ENCODE measurements at places on chromosomes 4 and X.
A peak's percentile ranks its signal among the peaks of the same experiment; 100 is the strongest.

DNA sequence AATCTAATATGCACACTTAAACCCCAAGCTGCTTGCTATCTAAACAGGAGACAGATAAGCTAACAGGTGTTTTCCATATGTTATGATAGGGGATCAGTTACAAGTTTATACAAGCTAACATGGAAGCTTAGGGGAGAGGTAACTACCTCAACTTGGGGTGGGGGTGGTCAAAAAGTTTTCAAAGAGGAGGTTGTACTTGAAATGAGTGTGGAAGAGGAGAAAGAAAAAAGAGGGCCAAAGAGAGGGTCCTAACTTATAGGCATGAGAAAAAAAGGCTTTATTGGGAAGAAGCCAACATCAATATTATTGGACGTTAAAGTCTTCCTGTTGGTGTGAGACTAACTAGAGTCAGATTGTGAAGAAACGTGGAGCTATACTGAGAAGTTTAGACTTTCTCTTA lies 205.9 kb downstream of the NDST4 start:
- no peak for DNase-seq

DNA sequence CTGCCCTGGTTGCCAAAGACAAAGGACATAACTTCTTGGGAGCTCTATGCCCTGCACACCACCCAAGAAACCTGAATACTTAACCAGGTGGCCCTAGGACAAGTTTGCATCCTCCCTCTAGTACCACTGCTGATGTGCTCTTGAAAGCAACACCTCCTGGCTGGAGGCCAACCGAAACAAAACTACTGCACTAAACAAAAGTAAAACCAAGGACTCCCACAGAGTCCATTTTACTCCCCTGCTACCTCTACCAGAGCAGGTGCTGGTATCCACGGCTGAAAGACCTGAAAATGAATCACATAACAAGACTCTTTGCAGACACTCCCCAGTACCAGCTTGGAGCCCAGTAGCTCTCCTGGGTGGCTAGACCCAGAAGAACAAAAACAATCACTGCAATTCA lies 941.8 kb downstream of the RAPGEF2 start:
- no peak for DNase-seq

DNA sequence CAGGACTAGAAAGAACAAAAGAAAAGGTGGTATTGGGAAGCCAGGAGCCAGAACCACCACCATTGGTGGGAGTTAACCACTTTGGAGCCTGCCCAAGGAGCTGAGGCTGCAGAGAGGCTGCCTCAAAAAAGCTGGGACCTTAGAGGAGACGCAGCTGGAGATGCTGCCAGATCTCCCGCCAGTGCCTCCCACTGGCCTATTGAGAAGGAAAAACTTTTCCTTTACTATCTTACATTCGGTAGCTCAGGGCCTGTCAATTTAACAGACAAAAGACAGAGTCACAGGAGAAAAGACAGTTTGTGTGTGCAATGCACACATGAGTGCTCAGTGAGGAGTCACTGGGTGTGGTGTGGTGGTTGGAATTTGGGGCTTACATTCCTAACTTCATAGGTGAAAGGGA lies 52.4 kb upstream of the HPSE start:
- no peak for DNase-seq

DNA sequence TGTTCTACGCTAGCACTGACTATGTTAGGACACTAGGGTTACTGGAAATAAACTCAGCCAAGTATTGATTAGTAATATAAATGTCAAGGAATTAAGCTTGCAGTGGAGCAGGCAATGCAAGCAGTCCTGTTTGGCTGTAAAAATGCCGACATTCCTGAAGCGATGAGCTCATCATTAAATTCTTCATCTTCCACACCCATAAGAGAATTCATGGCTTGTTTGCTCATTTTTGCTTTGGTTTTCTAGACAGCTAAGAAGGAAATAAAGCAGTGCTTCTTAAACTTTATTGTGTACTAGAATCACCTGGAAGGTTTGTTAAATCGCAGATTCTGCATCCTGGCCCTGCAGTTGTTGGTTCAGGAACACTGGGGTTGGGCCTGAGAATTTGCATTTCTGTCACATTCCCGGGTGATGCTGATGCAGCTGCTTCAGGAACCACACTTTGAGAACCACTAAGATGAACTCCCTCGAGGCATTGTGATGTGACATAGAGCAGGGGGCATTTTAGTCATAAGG lies 17.8 kb downstream of the ANXA3 start:
- peak; percentile 74 for DNase-seq

DNA sequence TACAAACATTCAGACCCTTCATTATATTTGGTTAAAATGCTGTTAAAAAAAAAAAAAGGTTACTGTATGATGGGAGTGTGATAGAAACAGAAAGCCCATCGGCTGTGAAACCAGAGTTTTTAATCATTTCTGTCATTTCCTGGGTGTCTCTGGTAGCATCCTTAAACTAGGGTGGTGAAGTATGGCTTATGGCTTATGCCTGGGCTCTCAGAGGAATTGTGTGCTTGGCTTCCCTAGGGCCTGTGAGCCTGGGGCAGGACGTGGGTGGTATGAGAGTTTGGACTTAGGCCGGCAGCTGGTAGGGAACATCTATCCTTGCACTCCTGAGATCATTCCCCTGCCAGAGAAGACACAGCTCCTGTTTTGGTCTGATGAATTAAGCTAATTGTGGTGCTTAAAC lies 52.2 kb downstream of the DCUN1D4 start:
- no peak for DNase-seq

- DNase-seq: no peak
Measured at GRCh38 chrX:675955-676295, 45.3 kb downstream of the SHOX start.

DNA sequence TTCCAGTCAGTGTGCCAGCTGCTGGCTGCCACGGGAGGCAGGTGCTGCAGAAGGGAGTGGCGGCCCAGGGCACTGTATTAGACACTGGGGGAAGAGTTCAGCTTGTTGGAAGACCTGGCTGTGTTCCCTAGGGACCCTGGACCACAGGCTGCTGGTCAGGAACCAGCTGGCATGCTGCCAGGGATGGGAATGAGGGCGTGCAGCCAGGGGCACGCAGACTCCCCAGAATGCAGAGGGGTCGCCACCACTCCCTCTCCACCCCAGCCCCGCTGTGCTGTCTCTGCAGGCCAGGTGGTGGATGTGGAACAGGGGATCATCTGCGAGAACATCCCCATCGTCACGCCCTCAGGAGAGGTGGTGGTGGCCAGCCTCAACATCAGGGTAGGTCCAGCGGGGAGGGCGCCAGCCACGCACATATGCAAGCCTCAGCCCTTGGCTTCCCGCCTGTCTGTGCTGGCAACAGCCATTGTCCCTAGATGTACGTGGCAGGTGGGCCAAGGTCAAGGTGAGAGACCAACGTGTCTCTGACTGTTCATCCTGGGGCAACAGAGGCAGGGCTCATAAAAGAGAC lies 12.3 kb downstream of the ABCD1 start:
- DNase-seq: no peak

- DNase-seq: no peak
Measured at GRCh38 chr4:173857828-173858227, 327.8 kb upstream of the HAND2 start.

- peak; percentile 9 for DNase-seq
Measured at GRCh38 chr4:139392797-139393196, 61.1 kb upstream of the RAB33B start.

Measured in HS-5 (cell line).